ENCODE measurements at places on chromosomes 1 and 21.

GRCh38 chr21:39902986-39903385 is 35.7 kb downstream of the PCP4 start:
- DNase-seq: no peak

DNA sequence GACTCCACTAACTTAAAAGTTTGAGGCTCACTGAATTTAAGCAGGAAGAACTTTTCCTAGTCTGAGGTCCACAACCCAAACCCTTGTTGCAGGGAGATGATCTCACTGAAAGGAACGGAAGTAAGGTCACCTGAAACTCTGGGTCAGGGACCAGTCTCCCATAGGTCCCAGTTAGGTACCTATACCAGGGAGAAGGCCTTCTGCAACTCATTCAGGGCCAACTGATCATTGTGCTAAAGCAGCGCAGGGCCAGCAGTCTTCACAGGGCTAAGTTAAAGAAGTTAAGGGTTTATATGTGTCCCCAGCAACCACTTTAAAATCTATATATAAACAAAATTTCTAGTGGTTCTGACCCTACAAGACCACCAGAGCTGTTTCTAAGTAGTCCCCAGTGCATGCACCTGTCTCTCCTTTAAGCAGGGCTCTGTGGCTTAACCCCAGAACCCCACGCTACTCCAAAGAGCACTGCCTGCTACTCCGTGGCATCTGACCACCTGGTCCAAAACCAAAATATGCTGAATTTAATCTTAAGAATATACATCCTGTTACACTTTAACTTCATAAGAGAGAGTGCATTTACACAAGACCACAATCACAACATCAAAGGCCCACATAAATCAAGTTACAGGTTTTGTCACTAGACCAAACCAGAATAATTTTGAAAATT is 2.8 kb downstream of the SRSF10 start:
- no peak for DNase-seq

- no peak for DNase-seq
Observed at GRCh38 chr1:233993651-233994050, 89.2 kb downstream of the SLC35F3 start.

DNA sequence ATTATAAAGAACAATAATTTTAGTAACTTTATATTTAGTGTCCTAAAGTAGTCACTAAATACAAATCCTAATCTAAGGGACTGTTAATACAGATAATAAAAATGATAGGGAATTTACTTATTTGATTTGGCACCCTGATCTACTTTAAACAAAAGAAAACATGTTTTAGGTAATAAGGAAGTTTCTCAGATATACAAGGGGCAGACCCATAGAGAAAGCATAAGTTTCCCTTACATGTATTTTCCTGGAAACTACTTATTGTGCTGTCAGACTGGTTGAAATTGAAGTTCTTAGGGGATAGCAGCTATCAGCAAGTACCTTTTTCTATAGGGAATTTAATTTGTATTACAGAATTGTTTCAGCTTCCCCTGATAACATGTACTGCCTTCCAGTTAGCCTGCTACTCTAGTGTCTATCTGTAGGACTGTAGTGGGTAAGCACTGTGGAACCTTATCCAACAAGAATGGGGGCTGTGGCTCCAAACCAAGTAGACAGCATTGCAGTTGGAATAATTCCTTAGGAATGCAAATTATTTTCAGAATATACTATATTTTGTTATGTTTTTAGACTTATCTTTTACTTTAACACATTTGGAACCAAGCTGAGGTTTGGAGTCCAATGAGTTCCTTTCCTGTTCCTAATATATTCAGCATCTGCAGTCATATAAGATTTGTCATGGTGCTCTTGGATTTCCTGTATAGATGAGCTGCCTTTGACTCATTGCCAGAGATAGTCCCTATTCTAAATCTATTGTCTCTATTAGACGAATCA is 14.7 kb downstream of the MSH4 start:
- no peak for DNase-seq

- DNase-seq: no peak
Observed at GRCh38 chr21:45481977-45482898, 60.0 kb downstream of the SLC19A1 start.

GRCh38 chr1:203325026-203325417 is 19.7 kb downstream of the BTG2 start:
- DNase-seq: peak; percentile 67

DNA sequence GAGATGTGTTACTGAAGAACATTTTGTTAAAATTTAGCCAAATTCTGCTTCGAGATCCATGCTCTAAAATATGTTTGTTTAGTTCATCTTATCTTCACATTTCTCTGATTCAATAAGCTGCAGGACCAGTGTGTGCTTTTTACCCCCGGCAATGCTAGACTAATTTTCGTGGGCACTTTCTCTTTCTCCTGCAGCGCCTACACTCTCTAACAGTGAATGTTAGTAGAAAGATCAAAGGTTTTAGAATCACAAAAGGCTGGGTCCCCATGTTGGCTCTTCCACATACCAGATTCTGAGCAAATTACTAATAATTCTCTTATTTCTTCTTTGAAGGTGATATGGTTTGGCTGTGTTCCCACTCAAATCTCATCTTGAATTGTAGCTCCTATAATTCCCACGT is 8.5 kb downstream of the CHML start:
- no peak for DNase-seq

DNA sequence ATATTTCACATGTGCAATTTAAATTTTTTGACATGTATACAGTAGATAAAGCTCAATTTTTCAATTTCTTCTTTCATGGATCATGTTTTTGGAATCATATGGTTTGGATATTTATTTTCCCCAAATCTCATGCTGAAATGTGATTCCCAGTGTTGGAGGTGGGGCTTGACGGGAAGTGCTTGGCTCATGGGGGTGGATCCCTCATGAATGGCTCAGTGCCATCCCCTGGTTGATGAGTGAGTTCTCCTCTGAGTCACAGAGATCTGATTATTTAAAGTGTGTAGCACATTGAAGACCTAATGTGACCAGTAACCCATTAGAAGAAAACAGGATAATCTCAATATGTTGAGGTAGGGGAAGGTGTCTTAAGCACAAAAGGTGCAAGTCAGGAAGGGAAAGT is 9.1 kb upstream of the IFI16 start:
- no peak for DNase-seq

DNA sequence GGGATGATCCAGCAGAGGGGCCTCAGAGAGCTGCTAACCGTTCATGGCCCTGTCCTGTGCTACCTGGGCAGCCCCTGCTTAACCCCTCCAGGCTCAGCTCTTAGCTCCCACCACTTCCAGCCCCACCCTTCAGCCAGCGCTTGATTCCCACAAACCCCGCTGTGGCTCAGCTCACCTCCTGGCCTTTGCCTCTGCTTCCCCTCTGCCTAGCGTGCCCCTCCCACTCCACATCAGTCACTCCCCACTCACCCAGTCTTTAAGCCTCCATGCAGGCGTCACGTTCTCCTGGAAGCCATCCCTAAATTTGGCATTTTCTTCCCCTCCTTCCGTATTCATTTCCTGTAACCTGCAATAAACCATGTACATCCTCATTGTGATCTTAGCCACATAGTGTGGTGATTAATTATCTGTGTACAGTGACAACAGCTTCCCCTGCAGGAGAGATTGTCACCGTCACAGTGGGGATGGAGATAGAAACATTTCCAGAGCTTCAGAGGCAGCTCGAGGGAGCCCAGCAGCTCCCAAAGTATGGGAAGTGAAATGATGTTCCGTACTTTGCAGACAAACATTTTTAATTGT is 65.5 kb downstream of the EPHB2 start:
- DNase-seq: no peak

- DNase-seq: no peak
Observed at GRCh38 chr1:239426821-239427475, 40.6 kb downstream of the CHRM3 start.

- no peak for DNase-seq
Observed at GRCh38 chr1:39272798-39273469, 68.4 kb downstream of the MACF1 start.

GRCh38 chr1:229385853-229386456 is 43.1 kb upstream of the CCSAP start:
- no peak for DNase-seq

DNA sequence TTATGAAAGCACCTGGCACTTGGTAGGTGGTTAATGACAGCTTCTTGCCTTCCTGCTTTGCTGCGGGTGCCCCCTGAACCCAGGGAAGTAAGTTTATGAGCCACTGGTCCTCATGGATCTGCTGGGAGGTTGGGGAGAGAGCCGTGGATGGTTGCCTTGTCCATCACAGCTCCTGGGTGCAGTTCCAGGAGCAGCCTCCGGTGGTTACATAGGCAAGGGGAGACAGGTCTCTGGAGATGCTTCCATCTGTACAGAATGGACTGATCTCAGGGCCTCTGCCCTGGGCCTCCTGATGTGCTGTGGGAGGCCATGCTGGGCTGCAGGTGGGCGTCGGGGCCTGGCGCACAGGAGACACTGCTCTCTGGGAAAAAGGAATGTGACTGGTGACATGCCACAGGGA is 31.6 kb upstream of the ARHGEF10L start:
- DNase-seq: no peak

DNA sequence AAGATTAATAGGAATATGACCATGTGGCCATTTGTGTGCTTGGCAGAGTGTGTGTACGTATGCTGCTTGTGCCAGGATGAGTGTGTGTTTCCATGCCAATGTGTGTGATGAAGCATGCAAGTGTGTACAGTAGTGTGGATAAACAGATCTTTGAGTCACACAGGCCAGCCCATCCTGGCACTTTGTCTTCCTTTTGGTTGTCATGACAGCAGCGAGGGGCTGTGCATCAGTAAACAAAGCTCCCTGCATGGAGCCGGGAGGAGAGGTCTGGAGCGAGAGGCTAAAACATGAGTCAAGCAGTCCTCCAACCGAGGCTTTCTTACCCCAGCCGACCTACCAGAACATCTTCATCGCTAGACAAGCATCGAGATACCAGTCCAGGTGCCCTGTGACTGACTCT is 221.2 kb downstream of the CACNA1E start:
- DNase-seq: no peak

- DNase-seq: no peak
Observed at GRCh38 chr1:6118415-6118814, 61.7 kb downstream of the CHD5 start.

- DNase-seq: no peak
Observed at GRCh38 chr1:13541435-13542215, 27.8 kb upstream of the LRRC38 start.

- DNase-seq: no peak
Observed at GRCh38 chr21:25925936-25926335, 191.2 kb downstream of the GABPA start.

- peak; percentile 11 for DNase-seq
Observed at GRCh38 chr1:25430967-25431881, 527 bp downstream of the MACO1 start.

GRCh38 chr21:31366825-31367224 is 22.8 kb upstream of the TIAM1 start:
- no peak for DNase-seq

- no peak for DNase-seq
Observed at GRCh38 chr1:156995412-156995811, 50.1 kb downstream of the ARHGEF11 start.

GRCh38 chr1:222716393-222716792 is 4.0 kb downstream of the BROX start:
- no peak for DNase-seq

DNA sequence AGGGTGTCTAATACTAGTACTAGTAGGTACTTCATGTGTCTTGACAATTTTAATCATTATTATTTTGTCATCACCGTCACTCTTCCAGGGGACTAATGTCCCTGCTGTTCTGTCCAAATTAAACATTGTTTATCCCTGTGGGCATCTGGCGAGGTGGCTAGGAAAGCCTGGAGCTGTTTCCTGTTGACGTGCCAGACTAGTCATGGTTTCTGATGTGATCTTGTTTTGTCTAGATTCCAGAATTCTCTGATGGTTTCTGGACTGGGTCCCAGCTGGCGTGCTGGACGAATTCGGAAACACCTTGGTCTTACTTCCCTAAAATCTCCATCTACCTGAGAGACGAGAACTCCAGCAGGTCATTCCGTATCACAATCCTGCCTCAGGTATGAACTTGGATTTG is 66.1 kb upstream of the FAM3B start:
- no peak for DNase-seq

DNA sequence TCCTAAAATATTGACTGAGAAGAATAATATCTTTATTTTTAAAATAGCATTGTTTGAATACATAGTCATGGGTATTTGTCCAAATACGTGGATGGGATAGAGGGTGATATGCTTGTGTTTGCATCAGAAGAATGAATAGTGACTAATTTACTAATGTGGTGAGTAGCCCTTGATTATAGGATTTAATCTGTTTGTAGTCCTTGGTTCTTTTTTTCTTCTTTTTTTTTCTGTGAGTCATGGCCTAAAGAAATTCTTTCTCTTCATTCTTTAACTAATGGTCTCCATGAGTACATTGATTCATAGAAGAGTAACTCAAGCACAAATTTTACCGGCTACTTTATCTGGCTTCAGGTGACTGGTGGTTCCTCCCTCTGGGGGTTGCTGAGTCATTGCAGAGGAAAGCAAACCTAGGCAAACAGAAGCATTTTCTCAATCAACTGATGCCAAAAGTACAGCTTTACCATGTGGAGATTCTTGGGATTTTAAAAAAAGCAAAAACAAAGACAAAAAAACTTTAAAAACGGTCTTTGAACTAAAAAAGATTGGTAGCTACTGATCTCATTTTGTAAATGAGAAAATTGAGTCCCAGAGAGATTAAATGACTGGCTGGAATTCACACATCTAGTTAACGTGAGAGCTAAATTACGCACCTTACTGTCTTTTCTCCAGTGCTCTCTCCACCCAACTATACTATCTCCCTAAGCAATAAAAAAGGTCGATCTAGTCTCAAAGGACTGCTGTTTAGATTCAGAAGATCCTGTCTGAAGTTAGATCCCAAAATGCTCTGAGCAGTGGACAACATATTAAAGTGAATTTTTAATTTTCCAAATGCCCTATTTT is 40.5 kb downstream of the AK5 start:
- DNase-seq: no peak

GRCh38 chr1:176989023-176989422 is 175.5 kb downstream of the ASTN1 start:
- DNase-seq: no peak

DNA sequence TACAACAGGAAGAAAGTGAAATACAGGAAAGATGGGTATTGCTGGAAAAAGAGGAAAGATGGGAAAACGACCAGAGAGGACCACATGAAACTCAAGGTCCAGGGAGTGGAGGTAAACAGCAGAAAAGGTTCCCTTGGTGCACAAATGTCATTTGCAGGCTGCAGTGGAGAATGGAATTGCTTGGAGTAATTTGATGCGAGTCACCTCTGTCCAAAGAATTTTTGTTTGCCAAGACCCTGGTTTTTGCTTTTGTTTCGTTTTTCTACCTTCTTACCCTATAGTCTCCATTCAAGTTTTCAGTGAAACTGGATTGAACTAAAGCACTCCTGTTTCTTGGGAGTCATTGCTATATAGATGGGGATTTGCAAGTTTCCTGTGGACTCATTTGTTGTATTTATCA is 464.3 kb downstream of the CAMTA1 start:
- DNase-seq: no peak

GRCh38 chr1:64942675-64943074 is 23.7 kb downstream of the JAK1 start:
- DNase-seq: no peak

GRCh38 chr1:157992833-157993146 is 655 bp upstream of the KIRREL1 start:
- DNase-seq: no peak

- no peak for DNase-seq
Observed at GRCh38 chr1:194476351-194476750, 1289.9 kb upstream of the B3GALT2 start.

GRCh38 chr1:232944347-232944746 is 6.1 kb upstream of the NTPCR start:
- peak; percentile 37 for DNase-seq
